ENCODE measurements at places on chromosomes 5 and 9.
A peak's percentile ranks its signal among the peaks of the same experiment; 100 is the strongest.

- DNase-seq = no peak
Measured at GRCh38 chr5:24773261-24773660, 128.5 kb upstream of the CDH10 start.

DNA sequence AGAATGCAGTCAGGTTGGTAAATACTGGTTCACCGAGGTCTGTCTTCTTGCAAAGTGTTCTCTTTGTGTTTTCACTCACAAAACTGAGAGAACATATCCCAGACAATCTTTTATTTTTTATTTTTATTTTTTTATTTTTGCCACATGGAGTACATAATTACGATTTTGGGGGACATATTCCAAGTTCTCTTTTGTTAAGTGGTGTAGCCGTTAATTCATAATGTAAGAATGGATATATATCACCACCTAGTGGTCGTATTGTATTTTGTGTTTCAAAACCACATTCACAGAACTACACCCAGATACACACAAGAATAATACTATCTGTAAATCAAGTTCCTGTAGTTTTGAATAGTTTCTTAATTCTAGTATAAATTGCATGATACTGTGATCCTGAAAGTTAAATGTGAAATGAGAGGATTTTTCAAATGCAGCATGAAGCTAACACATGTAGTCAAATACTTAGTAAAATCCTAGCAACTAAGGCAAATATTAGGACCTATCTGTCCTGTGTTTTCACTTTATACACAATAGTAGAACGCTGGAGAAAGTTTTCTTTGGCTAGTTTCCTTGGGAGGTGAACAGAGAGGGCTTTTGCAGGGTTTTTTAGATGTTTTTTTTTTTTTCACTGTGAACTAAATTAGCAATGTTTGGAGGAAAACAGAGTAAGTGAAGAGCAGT, 92.7 kb downstream of the VCAN start:
- peak; percentile 40 for DNase-seq

DNA sequence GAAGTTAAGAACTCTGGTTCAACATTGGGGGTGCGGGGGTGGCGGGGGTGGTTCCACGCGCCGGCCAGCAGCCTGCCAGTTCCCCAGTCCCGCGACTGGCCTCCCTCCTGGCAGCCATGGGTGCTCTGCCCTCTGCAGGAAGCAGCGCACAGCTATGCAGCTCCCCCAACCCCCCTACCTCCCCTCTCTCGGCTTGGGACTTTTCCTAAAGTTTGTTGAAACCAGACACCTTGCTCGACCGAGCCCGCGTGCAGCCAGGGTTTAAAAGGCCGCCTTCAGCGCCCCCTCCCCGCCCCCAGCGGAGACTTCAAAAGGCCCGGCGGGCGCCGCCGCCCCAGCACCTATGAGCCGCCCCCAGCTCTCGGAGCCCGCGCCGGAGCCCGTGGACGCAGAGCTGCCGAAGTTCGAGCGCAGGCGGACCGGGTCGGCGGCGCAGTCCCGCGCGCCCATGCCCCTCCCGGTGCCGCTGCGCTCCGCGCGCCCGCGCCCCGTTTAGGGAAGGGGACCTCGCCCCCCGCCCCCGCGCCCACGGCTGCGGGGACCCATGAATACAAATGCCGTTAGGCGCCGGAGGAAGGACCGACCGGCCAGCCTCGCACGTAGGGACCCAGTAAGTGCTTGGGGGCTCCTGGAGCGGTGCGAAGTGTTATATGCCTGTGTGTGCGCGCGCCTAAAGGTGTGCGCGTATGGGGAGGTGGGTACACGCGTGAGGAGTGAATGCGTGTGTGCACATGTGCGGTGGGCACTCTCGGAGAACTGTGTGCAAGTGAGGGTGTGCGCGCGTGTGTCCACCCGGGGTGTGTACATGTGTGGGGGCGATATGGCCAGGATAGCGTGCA, 1.4 kb upstream of the COL27A1 start:
- no peak for DNase-seq

DNA sequence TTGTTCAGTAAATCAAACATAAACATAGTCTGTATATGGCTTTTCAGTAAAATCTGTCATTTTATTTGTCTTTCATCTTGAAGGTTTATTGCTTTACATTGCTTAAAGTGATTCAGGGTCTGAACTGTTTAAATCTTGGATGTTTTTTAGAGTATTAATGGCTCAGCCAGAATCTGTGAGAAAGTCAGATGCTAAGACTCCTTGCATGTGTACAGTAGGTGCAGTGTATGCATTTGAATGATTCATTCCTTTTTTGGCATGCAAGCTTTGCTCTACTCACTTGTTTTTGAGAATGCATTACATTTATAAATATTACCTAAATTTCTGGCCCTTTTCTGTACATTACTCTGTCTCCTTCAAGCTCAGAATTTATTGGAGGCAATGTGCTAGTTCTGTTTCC, 271.0 kb upstream of the RIOK2 start:
- DNase-seq = no peak

DNA sequence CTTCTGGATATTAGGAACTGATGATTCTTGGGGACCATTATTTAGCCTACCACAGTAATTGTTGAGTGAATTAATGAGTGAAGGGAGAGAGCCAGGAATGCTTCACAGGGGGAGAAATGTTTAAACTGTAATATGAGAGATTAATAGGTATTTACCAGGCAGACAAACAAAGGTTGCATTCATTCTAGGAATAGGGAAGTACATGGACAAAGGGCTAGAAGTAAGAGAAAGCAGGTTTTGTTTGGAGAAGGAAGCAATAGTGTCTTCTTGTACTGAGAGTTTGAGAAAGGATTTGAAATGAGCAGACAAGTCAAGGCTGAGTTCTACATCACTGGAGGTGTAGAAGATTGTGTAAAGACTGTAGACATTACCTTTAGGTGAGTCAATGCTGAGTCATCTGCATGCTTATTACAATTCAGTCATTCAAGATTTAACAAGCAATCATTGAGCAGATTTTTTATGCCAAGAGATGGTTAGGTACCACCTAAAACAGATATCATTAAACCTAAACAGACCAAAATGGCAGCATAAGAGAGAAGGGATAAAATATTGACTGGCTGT, 8.0 kb downstream of the TAF1L start:
- no peak for DNase-seq

DNA sequence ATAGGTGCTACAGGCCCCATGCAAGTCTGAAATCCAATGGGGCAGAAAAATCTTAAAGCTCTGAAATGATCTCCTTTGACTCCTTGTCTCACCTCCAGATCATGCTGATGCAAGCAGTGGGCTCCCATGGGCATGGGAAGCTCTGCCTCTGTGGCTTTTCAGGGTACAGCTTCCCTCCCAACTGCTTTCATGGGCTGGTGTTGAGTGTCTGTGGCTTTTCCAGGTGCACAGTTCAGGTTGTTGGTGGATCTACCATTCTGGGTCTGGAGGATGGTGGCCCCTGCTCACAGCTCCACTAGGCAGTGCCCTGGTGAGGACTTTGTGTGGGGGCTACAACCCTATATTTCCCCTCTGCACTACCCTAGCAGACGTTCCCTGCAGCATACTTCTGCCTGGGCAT, 103.5 kb downstream of the STARD4 start:
- no peak for DNase-seq

DNA sequence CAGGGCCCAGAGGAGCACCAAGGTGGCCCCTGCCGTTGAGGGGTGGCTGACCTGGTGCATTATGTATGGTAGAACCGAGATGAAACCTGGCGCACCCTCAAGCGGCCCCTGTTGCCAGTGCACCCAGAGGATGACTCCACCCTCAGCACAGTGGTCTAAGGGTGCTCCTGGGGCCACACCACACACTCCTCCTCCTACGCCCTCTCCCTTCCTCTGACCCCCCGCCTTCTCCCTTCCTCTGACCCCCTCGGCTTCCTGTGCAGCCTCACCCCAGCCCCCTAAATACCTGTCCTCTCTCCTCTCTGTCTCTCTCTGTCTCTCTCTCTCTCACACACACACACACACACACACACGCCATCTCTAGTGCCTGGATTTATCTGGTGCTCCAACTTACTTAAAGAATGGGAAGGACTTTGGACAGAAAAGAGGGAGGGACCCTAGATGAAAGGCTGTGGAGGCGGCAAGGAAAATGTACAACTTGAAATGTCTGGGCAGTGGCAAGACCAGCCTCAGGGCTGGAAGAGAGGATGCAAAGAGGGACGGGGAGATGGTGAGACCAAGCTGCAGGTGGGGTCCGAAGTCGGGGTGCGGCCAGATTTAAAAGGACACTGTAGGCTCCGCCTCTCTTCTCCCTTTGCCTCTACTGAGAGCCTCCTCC, 18.2 kb upstream of the SLC30A5 start:
- DNase-seq = no peak

GRCh38 chr5:150627731-150628545, 12.5 kb upstream of the SYNPO start:
- no peak for DNase-seq

DNA sequence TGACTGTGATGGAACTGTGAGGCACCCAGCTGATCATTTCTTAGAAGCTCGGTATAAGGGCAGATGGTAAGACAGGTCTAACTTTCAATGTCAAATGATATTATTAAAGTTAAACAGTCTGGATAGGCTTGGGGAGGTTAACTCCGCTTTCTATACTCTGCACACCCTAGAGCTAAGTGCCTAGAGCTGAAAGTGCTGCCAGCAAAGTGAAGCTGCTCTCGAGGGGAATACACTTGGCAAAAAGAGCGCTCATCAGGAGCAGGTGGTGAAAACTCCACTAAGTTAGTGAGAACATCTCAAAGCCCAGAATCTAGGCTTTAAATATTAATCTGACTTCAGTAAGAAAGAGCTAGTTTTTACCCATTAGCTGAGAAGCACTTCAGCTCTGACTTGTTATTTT, 349.6 kb upstream of the SLC30A5 start:
- no peak for DNase-seq

DNA sequence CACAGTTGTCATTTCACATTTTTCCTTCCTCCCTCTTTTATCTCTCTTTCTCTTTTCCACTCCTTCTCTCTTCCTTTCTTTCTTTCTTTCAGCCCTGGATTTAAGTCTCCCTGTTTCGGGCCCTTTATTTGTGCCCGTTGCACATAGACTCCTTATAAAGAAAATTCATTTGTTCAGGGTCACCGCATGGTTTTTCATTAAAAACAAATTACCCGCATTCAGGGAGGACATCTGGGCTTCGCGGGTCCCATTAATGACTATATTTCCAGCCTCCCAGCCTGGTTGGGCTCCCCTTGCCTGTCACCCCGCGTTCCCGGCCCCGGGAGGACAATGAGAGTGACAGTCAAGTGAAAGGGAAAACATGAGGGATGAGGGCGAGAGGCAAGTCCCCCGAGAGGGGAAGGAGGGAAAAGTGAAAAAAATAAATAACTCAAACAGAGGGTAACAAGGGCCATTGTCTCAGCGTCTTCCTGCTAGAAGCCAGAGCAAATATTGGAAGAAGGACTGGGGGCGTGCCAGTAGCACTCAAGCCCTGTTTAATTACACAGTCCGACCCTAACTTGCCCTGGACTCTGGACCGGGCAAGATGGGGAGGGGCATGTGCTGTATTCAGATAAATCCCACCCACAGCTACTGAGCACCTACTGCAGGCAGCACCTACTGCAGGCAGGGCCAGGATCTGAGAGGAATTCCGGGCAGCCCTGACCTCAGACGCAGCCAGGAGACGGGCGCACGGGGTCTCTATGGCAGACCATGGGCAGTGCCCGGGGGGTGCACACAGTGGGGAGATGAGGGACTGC, 166.2 kb downstream of the PAX5 start:
- DNase-seq = peak; percentile 15

DNA sequence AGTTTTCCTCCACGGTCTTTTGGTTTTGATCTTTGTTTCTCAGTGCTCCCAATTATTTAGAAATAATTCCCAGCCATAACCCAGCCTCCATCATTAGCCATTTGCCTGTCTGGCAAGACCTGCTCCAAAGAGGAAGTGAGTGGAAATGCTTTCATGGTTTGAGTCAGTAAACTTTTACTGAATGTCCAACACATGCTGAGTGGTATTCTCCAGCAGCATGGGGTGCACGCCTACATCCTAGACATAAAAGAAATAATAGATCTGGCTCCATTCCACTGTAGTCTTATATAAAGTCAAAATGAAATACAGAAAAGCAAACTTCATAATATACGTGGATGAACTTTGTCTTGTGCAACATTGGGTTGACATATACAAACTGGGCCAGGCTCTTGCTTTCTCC, 757.2 kb downstream of the TLE1 start:
- DNase-seq = no peak

DNA sequence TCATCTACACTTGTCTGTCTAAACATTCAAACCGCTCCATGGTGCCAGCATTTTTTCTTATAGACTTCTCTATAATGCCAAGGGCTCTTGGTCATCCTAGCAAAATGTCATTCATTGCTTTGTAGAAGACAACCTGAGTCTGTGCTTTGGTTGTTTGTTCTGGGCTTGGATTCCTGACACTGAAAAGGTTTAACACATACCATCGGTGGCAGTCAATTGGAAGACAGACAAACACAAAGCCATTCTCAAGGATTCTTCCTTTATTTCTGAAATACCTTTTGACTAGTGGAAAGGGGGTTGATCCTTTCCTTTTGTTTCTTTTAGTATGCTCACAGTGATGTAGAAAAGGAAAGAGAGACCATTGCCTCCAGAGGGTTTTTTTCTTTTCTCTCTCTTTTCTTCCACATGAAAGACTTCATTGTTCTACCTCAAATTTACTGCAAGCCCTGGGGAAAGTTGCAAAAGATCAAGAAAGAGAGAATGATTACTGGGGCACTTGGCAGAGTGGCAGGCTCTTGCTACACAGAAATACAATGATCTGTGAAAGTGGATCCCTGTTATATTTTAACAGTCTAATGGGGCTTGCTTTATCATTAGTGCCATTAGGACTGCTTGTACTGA, 66.4 kb upstream of the TMC1 start:
- no peak for DNase-seq

GRCh38 chr5:65986796-65987195, 60.4 kb downstream of the ERBIN start:
- DNase-seq = no peak

- no peak for DNase-seq
Measured at GRCh38 chr9:107744873-107745272, 255.3 kb upstream of the KLF4 start.

GRCh38 chr9:84402517-84402916, 62.0 kb upstream of the SLC28A3 start:
- no peak for DNase-seq

DNA sequence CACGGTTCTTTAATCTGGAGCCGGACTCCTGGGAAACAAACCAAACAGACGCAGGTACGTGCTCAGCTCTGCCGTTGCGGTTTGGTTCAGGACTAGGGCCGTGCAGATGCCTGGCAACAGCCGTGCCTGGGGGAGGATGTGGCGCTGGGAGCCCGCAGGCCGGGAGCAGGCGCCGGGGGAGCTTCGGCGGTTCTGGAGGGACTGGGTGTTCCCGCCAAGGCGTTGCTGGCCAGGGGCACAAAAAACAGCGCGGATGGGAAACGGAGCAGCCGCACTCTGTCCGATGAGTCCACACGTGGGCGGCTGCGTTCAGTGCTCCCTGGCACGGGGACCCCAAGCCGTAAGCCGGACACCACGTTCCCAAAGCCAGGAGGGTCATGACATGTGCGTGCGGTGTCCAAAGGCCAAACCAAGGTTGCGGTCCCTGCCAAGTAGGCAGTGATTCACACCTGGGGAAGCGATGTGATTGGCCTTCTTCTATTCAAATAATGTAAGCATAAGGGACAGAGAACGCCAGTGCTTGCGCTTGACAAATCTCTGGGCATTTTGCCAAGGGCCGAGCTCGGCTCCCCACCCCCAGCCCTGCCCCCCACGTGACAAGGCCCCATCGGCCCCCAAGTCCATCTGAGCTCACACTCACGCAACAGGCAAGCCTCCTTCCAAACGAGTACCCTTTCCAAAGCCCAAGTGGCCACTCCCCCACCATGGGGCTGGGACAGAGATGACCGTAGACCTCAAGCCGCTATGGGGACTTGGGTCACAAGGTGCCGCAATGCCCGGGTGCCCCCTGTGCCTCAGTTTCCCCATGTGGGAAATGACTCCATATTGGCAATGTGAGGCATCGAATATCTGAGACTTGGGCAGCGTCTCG, 49.7 kb upstream of the NKD2 start:
- peak; percentile 47 for DNase-seq

Measured in SHP77 (cell line).